Activated CD4-positive, alpha-beta T cell treated with anti-CD3 and anti-CD28 coated beads, Interleukin-2, amount 50 U/mL, for 16 hours (primary cell): ENCODE measurements at places on chromosomes 3 and 15.

GRCh38 chr3:150105886-150106612 is 135.4 kb upstream of the PFN2 start:
- DNase-seq = no peak

GRCh38 chr3:117282566-117282965 is 573.0 kb downstream of the TUSC7 start:
- DNase-seq = no peak

DNA sequence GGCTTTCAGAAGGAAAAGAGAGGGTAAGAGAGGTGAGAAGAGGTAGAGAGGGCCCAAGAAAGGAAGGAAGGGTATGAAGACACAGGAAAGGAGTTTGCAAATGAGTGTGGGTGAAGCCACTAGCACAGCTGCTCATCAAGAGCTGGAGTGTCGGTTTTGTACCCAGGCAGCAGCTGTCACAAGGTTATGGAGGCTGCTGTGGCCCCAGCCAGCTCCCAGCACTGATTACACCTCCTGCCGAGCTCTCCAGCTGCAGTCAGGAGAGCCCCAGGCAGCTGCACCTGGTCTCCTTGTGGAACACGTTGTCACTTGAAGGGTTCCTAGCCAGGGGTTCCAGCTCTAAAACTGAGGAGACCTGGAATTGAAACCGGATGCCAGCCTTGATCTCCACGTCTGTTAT is 60.4 kb upstream of the CHD2 start:
- peak; percentile 46 for DNase-seq

DNA sequence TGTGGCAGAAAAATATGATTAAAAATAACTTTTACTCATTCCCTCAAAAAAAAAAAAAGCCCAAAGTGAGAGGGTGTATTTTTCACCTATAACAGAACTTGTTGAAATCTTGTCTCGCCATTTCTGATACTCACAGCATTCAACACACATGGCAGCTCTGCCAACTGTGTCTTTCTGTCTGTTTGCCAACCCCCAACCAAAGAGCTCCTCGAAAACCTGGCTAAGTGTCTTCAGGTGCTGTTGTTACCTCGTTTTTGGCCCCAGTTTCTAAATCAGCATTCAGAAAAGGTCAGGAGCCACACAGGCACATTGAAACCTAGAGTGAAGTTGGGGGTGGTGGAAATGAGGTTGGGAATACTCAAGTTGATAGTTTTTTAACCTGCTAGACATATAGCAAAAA is 123.5 kb downstream of the TMEM108 start:
- no peak for DNase-seq

- DNase-seq = no peak
Observed at GRCh38 chr3:103218793-103219192, 784.0 kb downstream of the ZPLD1 start.

- peak; percentile 93 for DNase-seq
Observed at GRCh38 chr3:50237754-50238548, 1.9 kb downstream of the GNAI2 start.

- no peak for DNase-seq
Observed at GRCh38 chr15:29324746-29325145, 55.1 kb upstream of the NSMCE3 start.

GRCh38 chr15:89492934-89493631 is 3.3 kb downstream of the RHCG start:
- DNase-seq = no peak

- DNase-seq = no peak
Observed at GRCh38 chr3:57423335-57423734, 120.8 kb downstream of the DNAH12 start.

DNA sequence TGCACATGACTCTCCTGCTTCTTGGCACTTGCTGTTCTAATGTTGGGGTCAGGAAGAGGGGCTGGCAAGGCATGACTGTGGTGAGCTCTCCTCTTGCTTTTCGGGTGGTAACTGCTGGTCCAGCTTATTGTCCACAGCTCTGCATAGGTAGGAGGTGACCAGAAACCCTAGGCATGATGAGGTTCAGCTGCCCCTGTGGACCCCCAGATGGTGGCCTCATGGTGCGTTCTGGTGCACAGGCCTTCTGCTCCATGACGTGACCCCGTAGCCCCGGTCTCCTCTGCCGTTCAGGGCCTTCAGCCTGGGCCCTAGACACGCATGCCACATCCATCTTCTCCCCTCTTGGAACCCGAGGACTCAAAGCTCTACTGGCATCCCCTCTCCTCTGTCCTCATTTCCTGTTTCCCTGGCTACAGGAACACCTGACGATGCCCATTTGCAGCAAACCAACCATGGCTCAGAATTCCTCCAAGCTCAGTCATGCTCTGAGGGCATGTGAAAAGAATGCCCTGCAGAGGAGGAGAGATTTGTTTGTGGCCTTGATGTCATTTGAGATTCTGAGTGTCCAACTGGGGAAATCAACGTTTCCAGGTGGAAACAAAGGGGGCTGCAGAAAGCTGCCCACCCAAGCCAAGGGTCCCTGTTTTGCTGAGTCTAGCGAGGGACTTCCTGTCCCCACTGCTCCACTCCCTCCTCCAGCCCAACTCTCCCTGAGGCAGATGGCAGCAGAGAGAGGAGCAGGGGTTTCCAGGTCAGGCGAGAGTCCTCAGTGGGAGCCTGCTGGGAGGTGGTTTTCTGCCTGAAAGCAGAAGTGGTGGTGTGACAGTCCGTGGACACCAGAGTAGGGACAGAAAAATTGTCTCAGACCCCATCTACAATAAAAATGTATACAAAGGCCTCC is 198.7 kb upstream of the LYSMD4 start:
- DNase-seq = no peak

- no peak for DNase-seq
Observed at GRCh38 chr3:94587291-94587690, 524.4 kb downstream of the NSUN3 start.

- no peak for DNase-seq
Observed at GRCh38 chr3:187738071-187738330, 7.3 kb downstream of the BCL6 start.

DNA sequence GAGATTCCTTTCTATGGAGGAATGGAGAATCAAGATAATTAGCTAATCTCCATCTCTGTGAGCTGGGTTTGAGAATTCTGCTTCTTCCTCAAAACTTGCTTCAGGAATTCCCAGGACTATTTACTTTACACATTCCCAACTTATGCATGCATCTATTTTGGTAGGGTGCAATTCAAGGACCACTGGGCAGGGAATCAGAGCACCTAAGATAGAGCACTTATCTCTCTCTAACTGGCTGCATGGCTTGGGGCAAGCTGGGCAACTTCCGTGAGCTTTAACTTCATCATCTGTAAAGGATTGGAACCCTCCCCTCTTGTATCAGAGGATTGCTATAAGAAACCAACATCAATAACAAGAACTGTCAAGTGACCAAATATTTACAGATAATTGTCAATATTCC is 160.2 kb downstream of the PDCD6IP start:
- no peak for DNase-seq

GRCh38 chr3:13786811-13787210 is 93.1 kb downstream of the WNT7A start:
- DNase-seq = no peak

GRCh38 chr15:70345251-70346019 is 247.7 kb upstream of the TLE3 start:
- no peak for DNase-seq

- DNase-seq = no peak
Observed at GRCh38 chr3:135271177-135272025, 476.3 kb downstream of the EPHB1 start.

DNA sequence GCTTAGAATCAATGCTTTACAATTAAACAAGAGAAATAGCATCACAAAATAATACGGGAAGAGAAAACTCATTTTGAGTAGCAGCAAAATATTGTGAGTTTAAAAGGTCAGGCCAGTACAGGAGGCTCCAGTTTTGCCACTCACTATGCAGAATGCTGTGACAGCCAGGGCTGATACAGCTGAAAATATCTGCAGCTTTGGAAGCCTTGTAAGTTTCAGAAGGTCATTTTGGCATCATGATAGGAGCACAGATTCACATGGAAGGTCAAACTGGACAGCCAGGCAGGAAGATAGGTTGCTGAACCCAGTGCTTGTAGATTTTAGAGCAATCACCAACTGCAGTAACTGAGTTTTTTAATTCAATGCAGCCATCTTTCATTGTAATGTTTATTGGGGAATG is 14.1 kb downstream of the MBNL1 start:
- DNase-seq = no peak

- no peak for DNase-seq
Observed at GRCh38 chr3:160676547-160677303, at the start of gene ARL14. TSS of gene ARL14 (plus strand) at chr3:160677160. CDS start at chr3:160677347, 187 bp downstream.

GRCh38 chr3:134721214-134721613 is 70.4 kb upstream of the KY start:
- no peak for DNase-seq
